Kidney epithelial cell (primary cell): ENCODE measurements at places on chromosomes 4 and X.
A peak's percentile ranks its signal among the peaks of the same experiment; 100 is the strongest.

GRCh38 chr4:154958621-154959358 lies 177.7 kb downstream of the RBM46 start:
- no peak for DNase-seq

- no peak for DNase-seq
Measured at GRCh38 chr4:13857397-13857796, 229.9 kb upstream of the BOD1L1 start.

DNA sequence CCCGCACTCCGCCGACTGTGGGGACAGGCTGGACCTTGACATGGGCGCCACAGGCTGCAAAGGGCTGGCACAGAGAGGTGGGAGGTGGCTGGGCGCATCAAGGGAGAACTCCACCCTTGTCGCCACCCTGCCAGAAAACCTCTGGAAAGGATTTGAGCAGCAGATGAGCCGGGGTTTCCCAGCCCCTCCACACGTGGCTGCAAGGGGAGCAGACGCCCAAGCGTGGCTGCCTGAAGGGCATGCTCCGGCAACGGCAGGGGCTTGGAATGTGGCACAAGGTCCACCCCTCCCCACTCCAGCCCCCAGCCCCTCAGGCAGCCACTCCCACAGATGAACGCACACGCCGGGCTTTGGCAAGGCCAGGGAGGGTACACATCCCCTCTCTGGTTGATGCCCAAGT lies 4.6 kb downstream of the BGN start:
- no peak for DNase-seq

GRCh38 chr4:185865901-185866328 lies 53.9 kb upstream of the SORBS2 start:
- no peak for DNase-seq

DNA sequence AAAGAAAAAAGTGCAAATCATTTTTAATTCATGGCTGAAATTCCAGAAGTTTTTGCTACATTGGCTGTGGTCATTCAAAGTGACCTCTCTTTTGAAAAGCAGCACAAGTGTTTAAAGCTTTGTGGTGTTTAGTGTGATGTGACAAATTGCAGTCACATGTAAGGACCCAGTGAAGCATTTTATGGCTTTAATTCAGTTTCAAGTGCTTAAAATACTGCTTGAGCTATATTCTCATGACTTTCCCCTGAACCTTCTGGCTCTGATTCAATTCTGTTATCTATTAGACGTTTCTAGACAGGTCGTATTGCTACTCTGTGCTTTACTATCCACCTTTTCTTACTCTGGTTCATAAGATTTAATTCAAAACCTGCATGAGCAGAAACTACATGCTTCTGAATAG lies 105.8 kb downstream of the FAT4 start:
- DNase-seq: peak; percentile 43

GRCh38 chr4:121706595-121707021 lies 9.8 kb upstream of the ANXA5 start:
- DNase-seq: peak; percentile 39

DNA sequence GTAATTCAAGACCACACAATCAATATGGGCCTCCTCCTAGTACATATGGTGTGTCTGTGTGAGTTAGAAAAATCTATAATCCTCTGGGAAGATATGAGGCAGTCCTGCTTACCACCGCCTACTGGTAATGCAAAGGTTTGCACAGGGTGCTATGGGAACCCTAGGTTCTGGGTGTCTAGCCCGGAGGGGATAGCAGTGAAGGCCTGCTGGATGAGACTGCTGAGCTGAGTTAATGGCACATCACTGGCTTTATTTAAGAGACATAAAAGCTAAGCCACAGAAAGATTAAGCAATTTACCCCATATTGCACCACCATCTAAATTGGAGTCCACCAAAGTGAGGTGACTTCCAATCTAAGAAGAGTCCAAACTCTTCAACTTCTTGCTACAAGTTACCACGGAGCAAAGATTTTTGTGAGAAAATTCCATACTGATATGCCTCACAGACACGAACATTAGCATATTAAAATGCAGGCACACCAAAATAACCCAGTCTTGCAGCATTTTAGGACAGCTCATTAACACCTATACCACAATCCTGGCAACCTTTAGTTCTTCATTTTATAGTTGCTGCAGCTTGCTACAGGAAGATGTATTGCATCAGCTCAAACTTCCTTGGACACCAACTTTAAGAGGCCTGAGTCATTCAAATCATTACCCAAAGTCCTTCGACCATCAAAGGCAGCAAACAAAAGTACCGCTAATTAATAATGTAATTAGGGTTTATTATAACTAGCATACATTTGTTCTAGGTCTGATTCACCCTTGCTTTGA lies 13.7 kb downstream of the DGKK start:
- DNase-seq: no peak

DNA sequence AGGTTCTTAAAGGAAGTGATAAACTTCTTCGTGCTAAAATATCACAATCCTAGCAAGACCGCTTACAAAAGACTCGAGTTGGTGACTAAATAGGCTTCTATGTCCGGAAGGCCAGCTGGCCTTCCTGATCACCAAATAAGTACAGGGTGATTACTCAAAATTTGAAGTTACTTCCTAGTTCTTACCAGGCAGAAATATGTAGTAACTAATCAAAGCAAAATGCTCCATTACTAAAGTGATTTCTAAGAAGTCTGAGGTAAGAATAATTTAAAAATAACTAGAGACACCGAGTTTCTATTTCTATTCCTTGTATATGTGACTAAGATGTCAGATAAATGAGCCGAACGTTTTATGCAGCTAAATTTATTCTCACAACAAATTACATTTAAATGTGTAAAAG lies 62.2 kb downstream of the NSUN7 start:
- DNase-seq: no peak

DNA sequence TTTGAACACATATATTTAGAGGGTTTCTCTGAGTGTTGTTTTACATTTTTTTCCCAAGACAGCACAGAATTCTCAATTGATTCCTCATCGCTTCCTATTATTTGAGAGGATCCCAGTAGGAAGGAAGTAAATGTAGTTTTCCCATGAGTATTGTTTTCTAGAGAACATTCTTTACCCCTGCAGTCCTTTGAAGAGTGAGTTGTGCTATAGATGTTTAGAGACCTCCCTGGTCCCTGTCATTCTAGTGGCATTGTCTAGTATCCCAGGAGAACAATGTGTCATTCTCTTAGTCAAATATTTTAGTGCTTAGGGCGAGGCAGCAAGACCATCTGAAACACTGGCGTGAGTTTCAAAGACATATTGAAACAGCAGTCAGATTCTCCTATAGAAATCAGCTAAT lies 32.5 kb downstream of the SORBS2 start:
- DNase-seq: no peak

- no peak for DNase-seq
Measured at GRCh38 chr4:55967376-55967775, 18.6 kb downstream of the CEP135 start.

GRCh38 chr4:113873508-113873907 lies 105.9 kb downstream of the ARSJ start:
- no peak for DNase-seq

DNA sequence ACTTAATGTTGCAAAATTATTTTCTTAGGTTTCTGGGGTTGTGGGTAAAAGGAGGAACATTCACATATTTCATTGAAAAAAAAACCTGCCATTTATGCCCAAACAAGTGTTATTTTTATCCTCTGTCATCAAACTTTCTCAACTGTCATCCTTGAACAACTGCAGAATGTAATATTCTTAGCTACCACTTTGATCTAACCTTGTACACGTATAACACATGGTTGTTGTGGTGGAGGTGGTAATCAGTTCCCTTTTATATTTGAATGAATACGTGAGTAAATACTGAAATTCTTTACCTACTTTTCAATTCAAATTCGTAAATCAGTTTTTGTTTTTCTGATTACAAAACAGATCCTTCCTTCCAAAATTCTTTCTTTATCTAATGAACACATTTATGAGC lies 3.8 kb upstream of the AMMECR1 start:
- DNase-seq: no peak

- DNase-seq: no peak
Measured at GRCh38 chrX:1002611-1003010, 209.8 kb downstream of the CRLF2 start.

GRCh38 chr4:77095101-77095821 lies 19.5 kb upstream of the CCNI start:
- no peak for DNase-seq

GRCh38 chr4:121253961-121254360 lies 89.8 kb upstream of the TNIP3 start:
- DNase-seq: no peak

DNA sequence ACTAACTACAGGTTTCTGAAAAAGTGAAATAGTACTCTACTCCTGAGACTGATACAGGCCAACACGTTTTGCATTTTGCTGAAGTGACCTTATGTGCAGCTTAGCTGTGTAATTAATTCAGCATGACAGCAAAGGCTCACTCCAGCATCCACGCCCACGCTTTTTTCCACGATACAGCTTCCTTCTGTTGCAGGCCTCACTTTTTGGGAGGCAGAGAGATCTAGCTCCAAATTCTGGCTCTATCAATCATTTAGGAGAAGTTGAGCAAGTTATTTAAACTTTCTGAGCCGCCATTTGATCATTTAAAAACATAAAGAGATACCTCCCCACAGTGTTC lies 160.3 kb downstream of the AFAP1 start:
- DNase-seq: no peak

GRCh38 chr4:15836362-15836761 lies 58.2 kb downstream of the CD38 start:
- DNase-seq: peak; percentile 73

GRCh38 chrX:32139476-32139875 lies 1067.6 kb upstream of the FTHL17 start:
- no peak for DNase-seq

- peak; percentile 14 for DNase-seq
Measured at GRCh38 chr4:146370841-146371240, 150.9 kb downstream of the SLC10A7 start.

- no peak for DNase-seq
Measured at GRCh38 chrX:143869018-143869417, 14.9 kb upstream of the UBE2NL start.

GRCh38 chr4:15314974-15315373 lies 112.9 kb upstream of the C1QTNF7 start:
- no peak for DNase-seq

- no peak for DNase-seq
Measured at GRCh38 chrX:24902806-24903205, 113.0 kb downstream of the ARX start.

- no peak for DNase-seq
Measured at GRCh38 chr4:76993787-76994641, 44.5 kb downstream of the SEPTIN11 start.

DNA sequence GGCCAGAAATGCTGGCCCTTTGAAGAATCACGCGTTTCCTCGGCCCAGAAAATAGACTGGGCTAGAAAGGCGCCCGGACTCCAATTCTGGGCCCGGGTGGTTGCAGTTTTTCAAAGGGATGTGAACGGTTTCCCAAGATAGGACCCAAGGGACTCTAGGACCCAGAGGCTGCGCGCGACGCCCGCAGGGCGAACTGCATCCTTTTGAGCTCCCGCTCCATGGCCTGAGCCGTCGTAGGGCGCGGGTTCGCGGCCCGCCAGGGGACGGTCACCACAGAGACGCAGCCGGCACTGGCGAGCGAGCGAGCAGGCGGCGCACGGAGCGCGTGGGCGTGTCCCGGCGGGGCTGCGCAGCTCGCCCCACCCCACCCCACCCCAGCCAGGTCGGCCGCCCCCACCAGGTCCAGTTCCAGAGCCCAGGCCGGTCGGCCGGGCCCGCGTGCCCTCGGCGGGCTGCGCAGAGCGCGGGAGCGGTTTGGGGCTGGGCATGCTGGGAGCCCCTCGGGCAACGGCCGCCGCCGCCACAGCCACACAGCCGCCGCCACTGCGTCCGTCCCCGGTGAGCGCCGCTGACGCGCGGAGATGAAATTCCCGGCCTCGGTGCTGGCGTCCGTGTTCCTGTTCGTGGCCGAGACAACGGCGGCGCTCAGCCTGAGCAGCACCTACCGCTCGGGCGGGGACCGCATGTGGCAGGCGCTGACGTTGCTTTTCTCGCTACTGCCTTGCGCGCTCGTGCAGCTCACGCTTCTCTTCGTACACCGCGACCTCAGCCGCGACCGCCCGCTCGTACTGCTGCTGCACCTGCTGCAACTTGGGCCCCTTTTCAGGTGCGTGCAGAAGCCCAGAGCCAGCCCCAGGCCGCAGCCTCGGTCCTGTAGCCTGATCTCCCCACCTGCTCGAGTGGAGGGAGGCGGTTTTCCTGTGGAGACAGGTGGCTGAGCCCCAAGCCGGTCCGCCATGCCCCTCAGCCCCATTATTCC lies at the start of gene XK:
Gene XK, plus strand, starts transcription at position 411 of the 979 bp plus-strand sequence. Its CDS starts 171 bp downstream, at position 582.
- no peak for DNase-seq

GRCh38 chr4:103948244-103949018 lies 228.6 kb upstream of the TACR3 start:
- DNase-seq: no peak

DNA sequence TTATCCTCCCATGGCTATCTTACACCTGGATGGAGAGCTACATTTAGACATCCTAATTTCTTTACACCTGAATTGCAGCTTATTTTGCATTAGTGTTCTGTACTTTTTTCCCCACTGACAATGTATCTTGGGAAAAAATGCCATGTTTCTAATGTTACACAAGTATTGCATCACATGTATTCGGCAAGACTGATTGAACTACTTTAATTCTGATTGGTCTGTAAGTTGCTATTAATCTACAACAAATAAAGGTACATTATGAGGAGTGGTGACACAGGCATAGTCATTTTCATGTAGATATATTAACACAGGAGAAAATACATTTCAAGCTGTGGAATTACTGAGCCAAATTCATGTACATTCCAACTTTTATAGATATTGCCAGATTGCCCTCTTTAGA lies 558.0 kb downstream of the TRIML1 start:
- no peak for DNase-seq

DNA sequence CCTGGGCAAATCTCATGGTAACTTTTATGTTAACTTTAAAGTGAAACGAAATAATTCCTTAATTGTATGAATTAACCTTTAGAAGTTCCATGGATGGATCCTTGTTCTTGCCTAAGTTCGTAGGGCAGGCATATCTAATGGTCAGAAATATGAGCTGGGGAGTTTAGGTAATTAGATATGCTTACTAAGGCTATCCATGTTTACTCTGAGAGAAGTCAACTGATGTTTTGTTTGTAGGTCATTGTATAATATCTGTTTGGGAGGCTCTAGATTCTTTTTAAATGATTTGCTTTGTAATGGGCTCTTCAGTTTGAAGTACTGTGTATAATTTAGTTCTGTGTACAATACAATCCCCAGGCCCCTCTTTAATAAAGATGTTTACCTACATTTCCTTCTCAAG lies 117.0 kb downstream of the DCK start:
- DNase-seq: no peak

DNA sequence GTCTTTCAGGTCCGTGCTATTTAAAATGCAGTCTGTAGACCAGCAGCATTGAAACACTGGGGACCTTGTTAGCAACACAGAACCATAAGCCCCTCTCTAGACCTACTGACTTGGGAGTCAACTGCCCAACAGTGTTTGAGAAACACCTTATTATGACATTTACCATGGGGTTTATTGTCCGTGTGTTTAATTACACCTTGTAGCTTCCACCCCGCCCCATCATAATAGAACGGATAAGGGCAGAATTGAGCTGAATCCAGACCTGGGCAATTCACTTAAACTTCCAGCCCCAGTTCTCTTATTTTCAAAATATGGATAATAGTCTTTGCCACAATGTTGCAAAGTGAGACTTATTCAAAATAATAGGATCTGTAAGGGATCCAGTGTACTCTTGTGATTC lies 30.6 kb upstream of the CLNK start:
- no peak for DNase-seq
